ENCODE measurements at places on chromosomes 6 and 20.

- DNase-seq: no peak
Observed at GRCh38 chr20:53621482-53622246, 28.0 kb upstream of the ZNF217 start.

DNA sequence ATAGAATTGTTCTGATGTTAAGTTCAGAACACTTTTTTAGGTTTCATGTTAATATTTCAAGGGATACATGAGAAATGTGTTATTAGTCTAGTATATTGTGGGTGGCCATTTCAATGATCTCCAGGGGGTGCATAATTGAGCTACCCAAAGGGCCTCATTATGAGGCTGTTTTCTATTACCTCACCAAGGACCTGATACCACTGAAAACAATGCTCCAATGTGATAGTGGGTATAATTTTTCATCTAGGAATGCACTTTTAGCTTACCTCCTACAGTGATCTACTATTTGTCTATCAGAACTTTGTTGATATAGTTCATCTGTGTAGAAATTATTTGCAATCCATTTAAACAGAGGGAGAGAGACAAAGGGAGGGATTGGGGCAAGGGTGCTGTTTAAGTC lies 106.8 kb upstream of the HS3ST5 start:
- DNase-seq: no peak

DNA sequence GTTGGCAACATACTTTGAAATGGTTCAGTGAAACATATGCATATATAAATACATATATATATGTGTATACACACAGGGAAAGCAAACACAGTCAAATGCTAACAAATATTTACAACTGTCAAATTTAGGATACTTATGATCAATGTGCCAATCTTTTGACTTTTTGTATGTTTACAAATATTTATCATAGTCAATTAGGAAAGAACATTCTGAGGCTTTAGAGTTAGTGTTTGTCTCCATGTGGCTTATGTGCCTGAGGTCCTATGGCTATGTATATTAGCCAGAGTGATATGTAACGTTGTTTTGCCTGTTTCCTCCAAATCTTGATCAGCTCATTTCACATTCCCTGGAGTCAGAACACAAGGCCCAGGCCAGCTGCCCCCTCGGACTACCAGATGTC lies 126.5 kb upstream of the MAN1A1 start:
- no peak for DNase-seq

- DNase-seq: no peak
Observed at GRCh38 chr20:4047614-4048013, 32.3 kb upstream of the RNF24 start.

- DNase-seq: no peak
Observed at GRCh38 chr6:135902756-135903331, 51.3 kb downstream of the PDE7B start.

GRCh38 chr20:43536041-43536816 lies 22.6 kb upstream of the SGK2 start:
- no peak for DNase-seq

DNA sequence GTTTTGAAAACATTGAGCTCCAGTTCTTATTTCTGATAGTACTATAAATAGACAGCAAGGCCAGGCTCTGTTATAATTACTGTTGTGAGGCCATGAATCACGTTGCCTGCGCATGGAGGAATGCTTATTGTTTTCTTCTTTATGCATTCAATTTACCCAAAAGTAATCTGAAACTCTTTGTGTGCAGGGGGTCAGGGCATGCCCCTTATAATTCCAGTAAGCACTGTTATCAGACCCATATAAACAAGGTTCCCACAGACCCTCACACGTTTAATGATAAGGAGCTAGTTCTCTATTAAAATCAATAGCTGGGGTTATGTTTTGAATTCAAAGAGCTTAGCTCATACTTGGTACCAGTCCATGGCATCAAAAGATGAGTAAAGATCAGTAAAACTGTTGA lies 174.8 kb upstream of the ARG1 start:
- DNase-seq: no peak

DNA sequence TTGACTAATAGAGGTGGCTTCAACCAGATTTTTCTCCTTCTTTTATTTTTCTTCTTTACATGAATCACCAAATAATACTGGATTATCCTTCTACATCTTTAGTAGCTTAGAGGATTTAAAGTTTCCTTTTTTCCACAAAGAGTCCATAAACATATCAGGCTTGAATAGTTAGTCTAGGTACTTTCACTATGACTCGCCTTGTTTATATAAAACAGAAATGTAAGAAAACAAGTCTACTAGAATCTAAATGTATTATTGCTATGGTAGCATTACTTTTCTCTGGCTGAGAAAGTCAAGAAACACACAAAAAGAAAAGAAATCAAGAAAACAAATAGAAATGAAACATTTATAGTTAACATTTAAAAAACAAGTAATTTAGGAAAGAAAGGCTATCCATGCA lies 215.2 kb downstream of the PTPRK start:
- no peak for DNase-seq

GRCh38 chr6:10425176-10425974 lies 10.5 kb upstream of the TFAP2A start:
- DNase-seq: no peak

- DNase-seq: no peak
Observed at GRCh38 chr6:150372051-150372450, 3.2 kb downstream of the IYD start.

- no peak for DNase-seq
Observed at GRCh38 chr20:33423141-33423834, 20.3 kb downstream of the SNTA1 start.

- no peak for DNase-seq
Observed at GRCh38 chr6:105072798-105073199, 107.0 kb downstream of the POPDC3 start.

DNA sequence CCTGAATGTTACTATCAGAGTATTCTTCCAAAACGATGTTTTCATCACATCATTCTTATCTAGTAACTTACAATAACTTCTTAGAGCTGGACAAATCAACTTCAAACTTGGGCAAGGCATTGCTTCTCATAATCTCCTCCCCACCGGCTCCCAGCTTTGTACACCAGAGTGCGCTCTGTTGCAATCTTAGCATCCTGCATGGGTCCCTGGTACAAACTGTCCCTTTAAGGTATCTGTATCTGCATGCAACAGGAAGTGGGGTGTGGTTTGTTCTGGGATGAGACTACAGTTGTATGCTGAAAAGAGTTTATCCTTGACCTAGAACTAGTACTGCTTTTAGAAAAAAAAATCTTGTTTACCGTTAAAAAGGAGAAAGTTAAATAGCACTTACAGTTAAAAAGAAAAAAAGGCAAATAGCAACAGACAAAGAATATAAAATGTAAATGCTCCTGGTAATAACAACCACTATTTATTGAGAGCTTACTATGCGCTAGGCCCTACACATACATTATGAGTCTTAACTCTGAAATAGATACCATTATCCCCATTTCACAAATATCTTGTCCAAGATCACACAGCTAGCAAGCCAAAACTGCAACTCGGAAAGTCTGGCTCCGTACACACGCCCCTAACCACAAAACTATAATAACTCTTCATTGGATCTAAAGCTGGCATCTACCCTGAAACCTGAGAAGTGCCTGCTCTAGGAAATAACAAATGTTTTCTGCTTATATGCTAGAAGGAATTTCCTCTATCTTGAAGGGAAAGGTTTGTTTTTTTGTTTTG lies 9.8 kb upstream of the HECA start:
- peak; percentile 69 for DNase-seq

GRCh38 chr20:37356387-37356786 lies 10.4 kb downstream of the SRC start:
- DNase-seq: no peak
